Coronary artery (tissue), 2 donors: ENCODE measurements at places on chromosomes 4 and X.

DNA sequence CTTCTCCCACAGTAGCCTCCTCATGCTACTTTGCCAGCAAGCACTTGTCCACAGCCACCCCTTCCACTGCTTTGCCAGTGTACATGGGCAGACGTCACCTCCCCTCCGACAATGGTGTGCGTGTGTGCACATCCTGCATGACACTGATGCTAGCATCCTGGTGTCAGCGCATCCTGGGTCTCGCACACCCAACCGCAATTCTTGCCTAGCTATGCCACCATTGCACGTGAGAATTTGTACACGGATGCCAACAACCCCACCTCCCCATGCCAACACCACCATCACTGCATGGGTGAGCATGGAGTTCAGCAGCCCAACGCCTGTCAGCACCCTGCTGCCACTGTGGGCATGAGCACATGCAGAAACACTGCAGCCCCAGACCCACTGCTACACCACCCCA, 550.0 kb downstream of the STPG2 start:
- no peak for DNase-seq

DNA sequence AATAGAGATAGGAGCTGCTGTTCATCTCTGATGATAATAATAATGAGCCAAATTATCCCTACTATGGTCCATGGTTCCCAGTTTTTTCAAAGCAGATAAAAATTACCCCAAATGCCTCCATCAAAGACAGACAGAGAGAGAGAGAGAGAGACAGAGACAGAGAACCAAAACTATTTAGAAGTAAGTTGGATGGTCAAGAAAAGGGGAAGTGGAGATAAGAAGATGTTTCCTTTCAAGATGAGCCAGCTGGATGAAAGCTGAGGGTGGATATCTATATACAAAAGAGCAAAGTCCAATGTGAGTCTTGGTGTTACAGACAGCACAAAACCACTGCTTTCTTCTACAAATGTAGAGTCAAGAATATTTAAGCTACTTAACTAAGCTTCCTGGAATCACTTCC, 173.9 kb downstream of the GRIA3 start:
- DNase-seq: no peak

- no peak for DNase-seq
Measured at GRCh38 chr4:104395168-104395614, 99.5 kb downstream of the CXXC4 start.

GRCh38 chr4:151205722-151206121, 71.2 kb upstream of the PRSS48 start:
- DNase-seq: no peak

DNA sequence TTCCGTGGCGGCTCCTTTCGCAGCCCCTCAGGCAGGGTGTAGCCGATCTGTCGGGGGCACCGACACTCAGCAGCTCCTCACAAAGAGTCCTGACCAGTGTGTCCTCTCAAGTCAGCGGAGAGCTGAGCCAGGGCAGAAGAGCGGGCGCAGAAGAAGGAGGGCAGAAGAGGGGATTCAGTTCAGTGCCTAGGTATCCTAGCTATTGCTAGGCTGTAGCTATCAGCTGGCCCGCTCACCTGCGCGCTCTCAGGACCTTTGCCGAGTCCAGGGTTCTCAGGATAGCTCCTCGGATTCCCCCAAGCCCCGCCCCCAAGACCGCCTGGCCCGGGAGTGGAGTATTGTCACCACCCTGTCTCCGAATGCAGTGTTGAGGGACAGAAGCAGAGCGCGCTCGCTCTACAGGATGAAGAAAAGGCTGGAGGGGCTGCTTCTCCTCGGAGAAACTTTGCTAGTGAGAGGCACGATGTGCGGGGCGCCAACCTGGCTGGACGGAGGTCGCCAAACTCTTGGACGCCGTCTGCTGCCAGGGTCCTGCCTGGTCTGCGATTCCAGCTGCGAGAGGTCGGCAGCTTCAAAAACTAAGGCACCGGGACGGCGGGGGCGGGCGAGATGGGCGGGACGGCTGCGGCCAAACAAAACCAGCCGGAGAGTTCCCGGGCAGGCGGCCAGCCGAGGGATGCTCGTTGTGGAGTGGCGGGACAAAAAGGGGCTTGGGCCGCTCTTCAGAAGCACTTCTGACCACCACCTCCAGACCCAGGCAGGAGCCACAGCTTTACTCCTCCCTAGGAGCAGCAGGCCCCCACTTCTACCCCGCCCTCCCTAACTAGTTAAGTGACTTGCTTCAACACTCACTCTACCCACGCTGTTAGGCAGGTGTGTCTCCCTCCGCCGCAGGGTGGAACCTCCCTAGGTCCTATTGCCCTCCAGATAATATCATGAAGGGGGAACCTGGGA, at the start of gene XKRX:
TSS of gene XKRX (minus strand) at position 258 of the 954 bp plus-strand sequence. CDS start 613 bp downstream, outside the sequence.
- DNase-seq: no peak

GRCh38 chr4:19386786-19387185, 864.9 kb upstream of the SLIT2 start:
- DNase-seq: no peak

DNA sequence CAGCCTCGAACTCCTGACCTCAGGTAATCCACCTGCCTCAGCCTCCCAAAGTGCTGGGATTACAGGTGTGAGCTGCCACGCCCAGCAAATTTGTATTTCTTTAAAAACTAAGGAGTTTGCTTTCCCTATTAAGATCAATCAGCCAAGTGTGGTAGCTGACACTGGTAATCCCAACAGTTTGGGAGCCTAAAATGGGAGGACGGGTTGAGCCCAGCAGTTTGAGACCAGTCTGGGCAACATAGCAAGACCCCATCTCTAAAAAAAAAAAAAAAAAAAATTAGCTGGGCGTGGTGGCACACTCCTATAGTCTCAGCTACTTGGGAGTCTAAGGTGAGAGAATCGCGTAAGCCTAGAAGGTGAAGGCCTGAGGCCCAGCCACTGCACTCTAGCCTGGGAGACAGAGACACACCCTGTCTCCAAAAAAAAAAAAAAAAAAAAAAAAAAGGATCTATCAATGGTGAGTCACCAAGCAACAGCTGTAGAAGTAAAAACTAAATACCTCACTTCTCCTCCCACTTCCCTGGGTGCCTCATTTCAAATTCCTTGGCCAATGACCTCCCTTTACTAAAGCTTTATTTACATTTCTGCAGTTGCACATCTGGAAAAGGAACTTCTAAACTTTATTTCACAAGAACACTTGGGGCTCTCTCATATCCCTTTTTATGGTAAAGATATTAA, 54.5 kb downstream of the LDB2 start:
- DNase-seq: no peak
